ENCODE measurements at places on chromosomes 1 and 21.
A peak's percentile ranks its signal among the peaks of the same experiment; 100 is the strongest.

DNA sequence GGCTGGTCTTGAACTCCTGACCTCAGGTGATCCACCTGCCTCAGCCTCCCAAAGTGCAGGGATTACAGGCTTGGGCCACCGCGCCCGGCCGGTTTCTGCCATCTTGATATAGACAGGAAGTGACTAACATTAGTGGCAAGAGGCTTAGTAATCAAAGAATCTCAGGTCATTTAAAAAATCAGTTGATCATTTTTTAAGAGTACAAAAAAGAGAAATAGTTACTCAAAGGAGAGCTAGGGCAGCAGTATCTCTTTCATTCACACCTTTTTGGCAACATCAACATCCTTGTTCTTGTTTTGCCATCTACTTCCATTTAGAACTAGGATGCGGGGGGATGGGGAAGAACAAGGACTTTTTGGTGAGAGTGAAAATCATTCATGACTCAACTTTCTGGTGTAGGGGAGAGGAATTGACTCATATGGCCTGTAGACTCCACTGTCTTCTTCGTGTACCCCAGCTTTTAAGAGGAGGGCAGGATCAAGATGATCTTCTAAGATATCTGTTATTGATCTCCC, 8.8 kb downstream of the FCRLB start:
- no peak for DNase-seq

GRCh38 chr1:27598902-27599528, 4.9 kb downstream of the AHDC1 start:
- no peak for DNase-seq

DNA sequence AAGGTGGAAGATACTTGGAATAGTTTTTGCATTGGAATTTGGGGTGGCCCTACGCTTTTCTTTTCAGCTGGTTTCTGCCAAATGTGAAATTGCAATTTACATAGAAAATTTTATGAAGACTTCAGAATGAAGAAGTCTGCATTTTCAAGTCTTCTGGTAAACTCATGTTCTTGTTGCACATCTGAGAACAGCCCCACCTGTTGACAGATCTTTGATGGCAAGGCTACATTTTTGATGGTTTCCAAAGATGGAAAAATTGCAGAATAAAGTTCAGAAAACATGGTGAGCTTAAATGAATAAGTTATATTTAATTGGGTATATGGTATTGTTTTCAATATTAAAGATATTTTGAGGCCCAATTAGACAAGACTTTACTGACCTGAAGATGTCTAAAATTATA, 25.4 kb downstream of the OLFM3 start:
- no peak for DNase-seq

- no peak for DNase-seq
Observed at GRCh38 chr1:44170281-44170823, 28.9 kb upstream of the KLF18 start.

- DNase-seq = no peak
Observed at GRCh38 chr1:100292711-100293110, 26.7 kb downstream of the RTCA start.

- no peak for DNase-seq
Observed at GRCh38 chr1:7808253-7808844, 24.3 kb downstream of the PER3 start.

GRCh38 chr1:161382214-161383019, 14.7 kb upstream of the CFAP126 start:
- no peak for DNase-seq

DNA sequence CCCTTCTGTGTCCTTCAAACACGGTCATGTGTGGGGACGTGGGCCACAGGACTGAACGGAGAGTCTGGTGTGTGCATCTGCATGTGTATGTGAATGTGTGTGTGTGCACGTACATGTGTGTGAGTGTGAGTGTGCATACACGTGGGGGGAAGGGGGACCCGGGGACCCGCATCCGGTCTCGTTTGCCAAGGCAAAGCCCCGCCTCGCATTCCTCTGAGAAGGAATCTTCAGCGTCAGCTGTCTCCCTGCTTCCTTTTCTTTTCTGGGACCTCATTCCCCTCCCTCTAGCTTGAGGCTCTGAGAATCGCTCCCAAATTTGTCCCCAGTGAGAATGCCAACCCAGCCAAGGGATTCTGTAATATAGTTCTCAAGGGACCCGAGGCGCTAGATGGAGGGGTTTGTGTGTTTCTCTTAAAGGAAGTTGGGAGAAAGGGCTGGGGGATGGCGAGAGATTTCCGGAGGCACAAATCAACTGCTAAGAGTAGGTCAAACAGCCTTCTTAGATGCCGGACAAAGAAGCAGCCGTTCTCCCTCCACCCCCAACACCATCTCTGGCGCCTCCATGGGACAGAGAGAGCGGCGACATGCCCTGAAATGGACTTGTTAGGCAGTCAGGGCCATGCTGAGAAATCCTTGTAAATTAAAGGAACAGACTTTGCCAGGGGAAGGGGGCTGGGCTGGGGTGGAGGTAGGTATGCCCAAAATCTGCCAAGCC, 6.6 kb downstream of the IFFO2 start:
- DNase-seq = no peak

- no peak for DNase-seq
Observed at GRCh38 chr1:29450591-29450990, 214.3 kb downstream of the PTPRU start.

- DNase-seq = no peak
Observed at GRCh38 chr1:159890390-159890789, 9.6 kb downstream of the CFAP45 start.

- DNase-seq = no peak
Observed at GRCh38 chr1:6491081-6491449, 402 bp downstream of the PLEKHG5 start.

DNA sequence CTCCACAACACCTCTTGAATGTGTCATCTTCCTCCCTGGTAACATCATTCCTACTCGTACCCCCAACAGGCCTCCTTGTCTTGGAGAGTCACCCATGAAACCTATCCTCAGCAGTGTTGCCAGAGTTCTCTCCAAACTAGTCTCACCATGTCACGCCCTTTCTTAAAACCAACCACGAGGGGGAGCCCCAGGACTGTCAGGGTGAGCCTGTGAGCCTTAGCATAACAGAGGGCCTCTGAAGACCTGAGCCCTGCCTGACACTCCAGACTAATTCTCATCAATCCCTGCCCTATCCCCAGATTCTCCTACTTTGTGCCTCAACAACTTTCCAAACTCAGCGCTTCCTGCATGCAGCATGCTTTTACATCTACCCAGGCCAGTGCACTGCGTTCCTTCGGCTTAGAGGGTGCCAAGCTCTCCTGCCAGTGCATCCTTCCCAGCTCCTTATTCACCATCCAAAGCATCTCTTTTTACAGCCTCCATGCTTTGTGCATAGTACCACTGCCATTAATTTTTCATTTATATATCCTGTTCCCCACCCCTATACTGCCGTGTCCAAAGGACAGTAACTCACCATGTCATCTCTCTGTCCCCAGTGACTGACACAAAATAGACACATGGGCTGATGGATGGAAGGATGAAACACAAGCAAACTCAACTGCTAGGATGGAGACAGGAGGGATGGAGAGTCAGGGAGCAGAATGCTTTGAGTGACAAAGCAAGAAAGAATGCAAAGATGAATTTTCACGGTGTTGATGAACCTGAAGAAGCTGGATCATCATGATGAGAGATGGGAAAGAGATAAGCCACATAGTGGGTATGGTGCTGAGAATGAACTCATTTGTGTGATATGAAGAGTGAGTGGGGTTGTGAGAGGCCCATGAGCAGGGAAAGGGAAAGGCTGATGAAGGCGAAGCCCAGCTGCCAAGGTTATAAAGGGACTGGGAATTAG, 34.0 kb downstream of the ZNF697 start:
- DNase-seq = peak; percentile 68

- no peak for DNase-seq
Observed at GRCh38 chr1:4150262-4150661, 250.2 kb upstream of the C1orf174 start.

DNA sequence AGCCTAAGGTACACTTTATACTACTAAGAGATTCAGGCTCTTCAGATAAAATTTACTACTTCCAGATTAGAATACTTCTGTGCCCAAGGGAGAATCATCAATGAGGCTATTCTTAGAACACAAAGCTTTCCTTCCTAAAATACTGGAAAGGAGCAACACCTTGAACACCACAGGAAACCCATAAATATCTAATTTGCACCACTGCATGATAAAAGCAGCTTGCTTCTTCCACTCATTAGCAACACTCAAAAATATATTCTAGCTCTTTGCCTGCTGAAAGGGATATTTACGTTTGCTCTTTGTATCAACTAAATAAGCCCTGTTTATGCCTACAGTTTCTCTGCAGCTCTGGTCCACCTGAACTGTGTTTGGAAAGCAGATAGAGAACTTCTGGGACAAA, 284.3 kb downstream of the RWDD3 start:
- peak; percentile 38 for DNase-seq

GRCh38 chr1:204177133-204177532, 11.0 kb upstream of the REN start:
- no peak for DNase-seq

GRCh38 chr1:85357817-85358216, 81.4 kb upstream of the BCL10 start:
- DNase-seq = no peak

GRCh38 chr1:235067396-235068157, 61.1 kb downstream of the TOMM20 start:
- no peak for DNase-seq

GRCh38 chr21:45164124-45164511, 89.7 kb downstream of the ADARB1 start:
- DNase-seq = no peak

GRCh38 chr1:188261849-188262248, 1433.1 kb downstream of the PLA2G4A start:
- DNase-seq = no peak

DNA sequence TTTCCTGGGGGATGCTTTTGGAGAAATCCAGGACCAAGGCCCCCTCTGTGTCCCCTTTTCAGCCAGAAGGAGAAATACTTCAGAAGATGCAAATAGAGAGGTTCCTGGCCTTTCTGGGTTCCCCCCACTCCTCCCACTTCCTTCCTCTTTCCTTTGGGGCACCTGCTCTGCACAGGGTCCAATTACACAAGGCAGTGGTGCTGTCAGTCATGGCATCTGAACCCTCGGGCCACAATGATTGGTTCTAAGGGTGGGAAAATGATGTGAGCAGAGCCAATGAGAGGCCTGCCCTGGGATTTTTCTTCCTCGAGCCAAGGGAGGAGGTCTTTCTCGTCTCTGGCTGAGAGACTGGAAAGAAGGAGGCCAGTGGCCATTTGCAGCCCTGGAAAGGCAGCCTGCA, 282.2 kb downstream of the NPHP4 start:
- no peak for DNase-seq

GRCh38 chr1:59751004-59751395, 63.7 kb upstream of the HOOK1 start:
- no peak for DNase-seq

DNA sequence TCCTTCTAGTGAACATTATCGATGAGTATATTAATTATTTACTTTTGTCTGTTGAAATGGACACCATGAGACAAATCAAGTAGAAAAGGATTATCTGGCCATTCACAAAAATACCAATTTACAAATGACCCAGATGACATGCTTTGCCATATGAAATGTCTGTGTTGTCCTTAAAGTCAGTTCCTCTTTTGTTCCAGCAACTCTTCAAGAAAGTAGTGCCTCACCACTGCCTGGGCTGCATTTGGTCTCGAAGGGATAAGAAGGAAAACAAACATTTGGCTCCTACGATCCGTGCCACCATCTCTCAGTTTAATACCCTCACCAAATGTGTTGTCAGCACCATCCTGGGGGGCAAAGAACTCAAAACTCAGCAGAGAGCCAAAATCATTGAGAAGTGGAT, 79.6 kb downstream of the RGL1 start:
- DNase-seq = no peak

DNA sequence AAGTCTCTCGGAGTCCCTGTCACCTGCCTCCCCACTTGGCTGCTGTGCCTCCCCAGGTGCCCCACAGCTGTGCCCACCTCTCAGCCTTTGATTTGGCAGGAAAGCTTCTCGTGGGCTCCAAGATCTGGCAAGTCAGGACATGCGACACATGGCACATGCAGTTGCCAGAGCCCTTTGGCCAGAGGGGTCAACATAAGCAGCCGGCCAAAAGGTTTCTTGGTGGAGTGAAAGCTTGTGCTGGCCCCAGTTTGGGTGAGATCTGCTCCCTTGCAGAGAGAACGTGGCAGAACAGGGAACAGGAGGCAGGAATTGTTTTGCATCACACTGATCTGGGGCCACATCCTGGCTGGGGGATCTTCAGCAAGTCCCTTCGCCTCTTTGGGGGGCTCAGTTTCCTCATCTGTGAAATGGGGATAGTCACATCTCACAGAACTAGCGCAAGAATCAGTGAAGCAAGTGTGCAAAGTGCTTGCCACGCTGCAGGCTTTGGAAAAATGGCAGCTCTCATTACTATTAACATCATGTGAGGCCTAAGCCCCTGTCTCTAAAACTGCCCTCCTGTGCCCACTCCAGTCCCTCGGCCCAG, 232.6 kb downstream of the TRABD2B start:
- DNase-seq = no peak

DNA sequence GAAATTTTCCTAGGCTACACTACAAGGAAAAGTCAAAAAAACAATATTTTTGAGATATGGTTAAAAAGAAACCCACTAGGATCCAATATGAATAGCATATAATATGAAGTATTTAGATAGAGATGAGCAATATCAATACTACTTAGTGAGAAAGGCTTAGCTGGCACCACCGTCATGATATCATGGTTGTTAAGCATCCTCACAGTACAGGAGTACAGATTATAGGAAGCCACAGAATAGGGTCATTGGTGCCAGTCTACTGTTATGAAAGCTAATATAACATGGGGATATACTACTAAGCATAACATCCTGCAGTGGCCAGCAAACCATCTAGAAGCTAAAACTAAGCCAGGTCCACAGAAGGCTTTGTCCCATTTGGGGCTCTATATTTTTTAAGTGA, 28.4 kb upstream of the NRIP1 start:
- no peak for DNase-seq

- no peak for DNase-seq
Observed at GRCh38 chr1:53899206-53899628, 5.2 kb downstream of the DIO1 start.

- DNase-seq = no peak
Observed at GRCh38 chr21:45013260-45013841, 61.0 kb upstream of the ADARB1 start.

DNA sequence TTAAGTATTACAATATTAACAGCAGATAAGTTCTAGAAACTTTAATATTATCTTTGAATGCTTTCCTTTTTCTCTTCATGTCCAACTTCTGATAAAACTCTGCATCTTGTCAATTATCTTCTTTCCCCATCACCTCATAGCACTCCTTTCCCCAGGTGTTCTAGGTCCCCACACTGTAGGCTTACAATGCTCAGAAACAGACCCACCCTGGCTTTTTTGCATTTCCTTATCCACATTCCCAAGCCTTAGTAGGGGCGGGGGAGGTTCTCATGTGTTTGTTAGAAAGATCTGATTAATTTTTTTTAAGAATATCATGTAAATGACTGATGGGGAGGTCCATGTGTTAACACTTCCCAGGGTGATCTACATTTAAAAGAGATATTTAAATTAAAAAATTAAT, 63.9 kb downstream of the PLPPR4 start:
- no peak for DNase-seq

GRCh38 chr1:94327001-94327690, 89.8 kb upstream of the ARHGAP29 start:
- DNase-seq = peak; percentile 52
